ENCODE measurements at places on chromosomes 12 and 14.

GRCh38 chr14:35940291-35940690, 114.2 kb downstream of the BRMS1L start:
- no peak for DNase-seq

- no peak for DNase-seq
These were observed 2.6 kb downstream of the EXOC5 start for GRCh38 chr14:57266065-57266464.

GRCh38 chr12:56928262-56928661, 5.9 kb downstream of the SDR9C7 start:
- no peak for DNase-seq

- DNase-seq, result no peak
These were observed 5.8 kb downstream of the NFE2 start for GRCh38 chr12:54294953-54295566.

DNA sequence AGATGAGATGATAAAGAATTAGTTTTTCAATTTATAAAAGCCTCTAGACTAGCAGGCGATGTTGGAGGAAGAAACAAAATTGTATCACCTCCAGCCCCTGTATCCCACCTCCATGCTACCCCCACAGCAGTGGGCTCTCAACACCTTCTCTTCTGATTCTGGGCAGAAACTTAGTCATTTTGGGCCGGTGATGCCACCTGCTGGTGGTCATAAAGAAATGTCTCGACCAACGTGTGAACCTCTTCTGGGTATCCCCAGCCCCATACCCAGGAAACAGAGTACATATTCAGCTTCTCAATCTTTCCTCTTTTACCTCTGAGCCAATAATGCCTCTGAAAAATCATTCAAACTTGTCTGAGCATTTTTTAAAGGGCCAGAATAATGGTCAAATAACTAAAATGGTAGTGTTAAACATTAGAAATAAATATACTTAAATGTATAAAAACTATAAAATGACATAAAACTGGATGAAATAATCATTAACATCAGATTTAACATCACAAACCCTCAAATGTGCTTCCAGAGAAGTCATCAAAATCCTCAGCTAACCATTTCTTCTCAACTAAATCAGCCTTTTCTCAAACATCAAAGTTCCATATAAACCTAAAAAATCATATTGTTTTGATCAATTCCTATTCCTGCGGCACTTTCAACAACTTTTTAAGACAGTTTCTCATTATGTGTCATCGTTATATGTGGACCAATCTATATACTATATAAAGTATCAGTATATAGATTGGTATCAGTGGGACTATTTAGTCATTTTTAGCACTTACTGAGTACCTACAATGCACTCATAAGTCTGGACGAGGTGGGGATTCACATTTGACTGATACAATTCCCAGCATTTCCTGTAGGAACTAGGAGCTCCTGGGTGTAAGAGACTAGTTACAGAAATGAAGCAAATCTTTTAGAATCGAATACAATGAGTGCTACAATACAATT, 69.4 kb downstream of the ATXN2 start:
- peak; percentile 64 for DNase-seq

GRCh38 chr14:56126637-56126913, 8.4 kb downstream of the PELI2 start:
- no peak for DNase-seq

- peak; percentile 50 for DNase-seq
These were observed 174.8 kb upstream of the DCN start for GRCh38 chr12:91357381-91357780.

DNA sequence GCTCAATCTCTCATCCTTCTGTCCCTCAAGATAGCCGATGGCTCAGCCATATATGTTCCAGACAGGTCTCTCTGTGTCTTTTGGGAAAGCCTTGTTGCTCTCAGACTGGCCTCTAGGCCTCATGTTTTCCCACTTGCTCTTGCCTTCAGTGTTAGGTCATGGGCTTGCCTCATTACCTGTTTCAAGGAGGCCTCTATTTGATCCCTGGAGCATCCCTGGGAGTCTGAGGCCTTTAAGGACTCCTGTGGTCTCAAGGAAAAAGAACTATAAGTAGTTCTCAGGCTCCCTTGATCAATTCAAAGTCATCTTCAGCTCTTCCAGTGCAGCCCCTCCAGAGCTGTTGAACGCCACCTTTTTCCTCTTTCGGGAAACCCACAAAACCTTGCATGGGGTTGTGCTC, 47.9 kb downstream of the NTF3 start:
- no peak for DNase-seq

DNA sequence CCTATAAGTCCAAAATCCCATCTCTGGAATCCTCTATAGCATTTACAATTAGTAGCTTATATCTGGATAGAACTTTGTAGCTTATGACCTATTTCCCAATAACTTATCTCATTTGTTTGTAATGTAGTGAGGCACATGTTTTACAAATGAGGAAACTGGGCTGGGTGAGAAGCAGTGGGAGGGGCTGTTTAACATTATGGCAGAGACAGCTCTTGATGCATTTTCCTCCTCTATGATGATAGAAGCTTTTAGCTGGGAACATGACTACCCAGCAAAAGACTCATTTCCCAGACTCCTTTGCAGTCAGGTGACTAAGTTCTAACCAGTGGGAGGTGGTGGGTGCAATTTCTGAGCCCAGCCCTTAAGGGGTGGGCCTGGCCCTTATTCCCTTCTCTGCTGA, 179.7 kb downstream of the TTC8 start:
- DNase-seq, result no peak

DNA sequence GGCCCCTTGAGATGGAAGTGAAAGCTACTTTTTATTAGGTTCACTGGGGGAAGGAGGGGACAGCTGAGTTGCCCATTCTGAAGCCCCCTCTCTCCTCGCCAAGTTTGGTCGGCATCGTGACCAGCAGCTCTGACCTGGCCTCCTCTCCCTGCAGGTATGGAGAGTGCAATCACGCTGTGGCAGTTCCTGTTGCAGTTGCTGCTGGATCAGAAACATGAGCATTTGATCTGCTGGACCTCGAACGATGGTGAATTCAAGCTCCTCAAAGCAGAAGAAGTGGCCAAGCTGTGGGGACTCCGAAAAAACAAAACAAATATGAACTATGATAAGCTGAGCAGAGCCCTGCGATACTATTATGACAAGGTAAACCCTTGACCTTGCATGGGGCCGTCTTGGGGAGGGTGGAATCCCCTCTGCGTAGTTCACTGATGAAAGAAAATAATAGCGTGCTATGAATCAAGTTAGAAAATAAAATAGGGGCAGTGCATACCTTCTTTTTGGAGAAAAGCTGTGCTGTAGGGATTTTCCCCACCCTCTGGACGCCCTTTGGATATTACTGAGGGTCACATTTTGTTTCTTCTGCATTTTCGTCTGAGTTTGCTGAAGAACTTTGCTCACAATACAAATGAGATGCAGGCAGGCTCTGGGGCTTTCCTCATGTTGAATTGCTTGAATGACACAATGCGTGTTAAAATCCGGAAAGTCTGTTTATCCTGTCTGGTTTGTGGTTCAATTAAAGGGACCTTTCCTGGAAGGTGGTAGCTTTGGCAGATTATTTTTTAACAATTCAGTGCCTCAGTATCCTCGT, 29.4 kb downstream of the ELK3 start:
- no peak for DNase-seq

GRCh38 chr14:94162466-94162865, 11.7 kb upstream of the PPP4R4 start:
- DNase-seq, result no peak

DNA sequence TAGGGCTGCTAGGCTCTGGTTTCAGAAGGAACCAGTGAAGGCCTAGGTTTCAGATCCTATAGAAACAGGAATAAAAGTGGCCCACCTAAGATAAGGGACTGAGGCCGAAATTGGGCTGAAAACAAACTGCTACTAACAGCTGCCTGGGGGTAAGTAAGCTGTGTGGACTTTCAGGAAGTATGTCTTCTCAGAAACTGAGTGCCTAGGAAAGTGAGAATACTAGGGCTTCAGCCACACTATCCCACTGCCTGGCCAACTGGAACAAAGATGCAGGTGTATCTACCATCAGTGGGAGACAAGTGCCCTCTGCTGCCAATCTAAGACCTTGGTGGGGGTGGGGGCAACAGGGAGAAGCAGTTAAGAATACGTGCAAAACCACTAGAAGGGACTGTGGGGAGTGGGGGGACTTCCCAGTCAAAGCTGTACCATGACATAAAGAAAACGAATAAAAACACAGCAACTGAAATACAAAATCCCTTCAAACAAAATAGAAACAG, 82.5 kb downstream of the MED13L start:
- DNase-seq, result no peak

DNA sequence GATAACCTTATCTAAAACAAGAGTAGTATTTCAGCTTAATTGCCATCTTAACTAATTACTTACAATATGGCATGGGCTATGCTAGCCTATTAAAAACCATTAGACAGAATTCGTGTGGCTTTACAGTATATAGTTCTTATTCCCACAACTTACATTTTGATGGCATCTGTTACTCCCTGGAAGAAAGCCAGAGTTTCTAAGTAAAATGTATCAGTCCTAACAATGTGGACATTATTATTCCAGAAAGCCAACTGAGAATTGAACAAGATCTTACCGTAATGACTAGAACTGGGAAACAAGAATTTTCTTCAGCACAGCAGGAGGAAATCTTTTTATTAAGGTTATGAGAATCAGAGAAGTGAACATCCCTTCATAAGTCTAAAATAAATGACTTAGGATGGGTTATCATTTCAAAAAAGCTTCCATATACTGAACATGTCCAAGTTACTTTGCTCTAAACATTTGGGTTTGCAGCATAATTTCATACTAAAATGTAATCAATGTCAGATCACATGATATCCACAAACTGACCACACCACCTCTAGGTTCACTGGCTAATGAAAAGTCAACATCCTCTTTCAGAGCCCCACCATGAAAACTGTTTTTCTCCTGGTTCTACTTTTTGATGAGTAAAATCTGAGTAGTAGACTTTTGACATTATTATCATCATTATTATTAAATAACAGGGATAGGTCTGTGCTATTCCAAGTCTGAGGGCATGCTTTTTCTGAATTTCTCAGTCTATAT, 179.7 kb downstream of the SSPN start:
- DNase-seq, result peak; percentile 12

GRCh38 chr12:18580706-18581105, 157.1 kb downstream of the PLCZ1 start:
- DNase-seq, result no peak

- no peak for DNase-seq
These were observed 160.4 kb upstream of the DCN start for GRCh38 chr12:91343010-91343409.

- DNase-seq, result no peak
These were observed 37.1 kb downstream of the TBX5 start for GRCh38 chr12:114368685-114369452.

DNA sequence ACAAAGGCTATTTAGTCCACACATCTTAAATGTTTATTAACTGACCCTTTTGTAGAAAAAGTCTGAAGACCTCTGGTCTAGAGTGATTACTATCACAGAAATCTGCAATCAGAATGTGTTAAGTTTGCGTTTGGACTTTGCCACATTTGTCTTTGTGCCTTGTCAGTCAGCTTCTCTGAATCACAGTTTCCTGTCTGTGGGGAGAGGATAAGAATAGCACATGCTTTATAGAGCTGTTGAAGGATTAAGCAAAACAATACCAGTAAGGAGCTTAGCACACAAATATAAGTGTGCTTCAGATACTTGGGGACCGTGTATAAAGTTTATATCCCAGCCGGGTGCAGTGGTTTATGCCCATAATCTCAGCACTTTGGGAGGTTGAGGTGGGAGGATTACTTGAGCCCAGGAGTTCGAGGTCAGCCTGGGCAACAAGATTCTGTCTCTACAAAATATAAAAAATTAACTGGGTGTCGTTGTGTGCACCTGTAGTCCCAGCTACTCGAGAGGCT, 63.0 kb upstream of the BTG1 start:
- peak; percentile 55 for DNase-seq

GRCh38 chr12:101792046-101792931, 38.5 kb downstream of the GNPTAB start:
- DNase-seq, result no peak

DNA sequence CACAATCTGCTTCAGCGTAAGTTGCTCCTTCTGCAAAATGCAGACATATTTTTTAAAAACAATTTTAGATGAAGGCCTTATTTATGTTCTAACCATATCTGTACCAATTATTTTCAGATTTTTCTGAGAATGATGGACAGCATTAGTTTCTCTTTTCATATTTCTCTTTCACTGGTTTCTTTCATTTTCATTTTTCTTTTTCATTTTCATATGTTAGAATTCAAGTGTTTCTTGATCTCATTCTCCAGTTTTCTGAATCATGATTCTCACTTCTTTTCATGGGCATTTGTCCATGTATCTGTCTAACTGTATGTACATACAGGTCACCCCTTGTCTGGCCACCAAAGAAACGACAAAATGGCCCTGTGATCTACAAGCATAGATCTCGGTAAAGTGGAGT, 346.6 kb downstream of the NAV3 start:
- DNase-seq, result no peak

GRCh38 chr14:99575043-99576023, 28.7 kb downstream of the CCDC85C start:
- peak; percentile 46 for DNase-seq

GRCh38 chr12:32034045-32034444, 72.6 kb upstream of the BICD1 start:
- DNase-seq, result peak; percentile 21

- peak; percentile 84 for DNase-seq
These were observed 69.5 kb downstream of the TMEM30B start for GRCh38 chr14:61211476-61212255.

- DNase-seq, result no peak
These were observed 140.5 kb downstream of the ADGRD1 start for GRCh38 chr12:131093971-131094830.

GRCh38 chr12:119363490-119363889, 29.0 kb downstream of the CCDC60 start:
- DNase-seq, result no peak

Data from umbilical cord (tissue), 2 donors.